ENCODE measurements at places on chromosomes 2 and 18. TPM values are rescaled to one million over a fixed set of nuclear protein-coding genes. Genes with fewer than 3 reads are reported as not detected.

The RAPGEF4 gene
- polyA plus RNA-seq = 1.1 TPM

The RNF138 gene
- polyA plus RNA-seq = 31.4 TPM

The SOX11 gene
- 18.9 TPM for polyA plus RNA-seq

The CNTNAP5 gene
- 0.27 TPM for polyA plus RNA-seq

The GRHL1 gene
- 0.48 TPM for polyA plus RNA-seq

The NEU2 gene
- polyA plus RNA-seq = not detected

The BOK gene
- polyA plus RNA-seq = 51.9 TPM

All from muscle of leg (tissue), 16 donors.